ENCODE measurements at places on chromosomes 5 and 9.

- no peak for DNase-seq
These were observed 126.3 kb downstream of the KDM4C start for GRCh38 chr9:6884101-6884500.

GRCh38 chr5:37738057-37738691, 101.7 kb downstream of the GDNF start:
- peak; percentile 81 for DNase-seq

GRCh38 chr5:122195802-122196394, 66.6 kb downstream of the ZNF474 start:
- DNase-seq: peak; percentile 29

DNA sequence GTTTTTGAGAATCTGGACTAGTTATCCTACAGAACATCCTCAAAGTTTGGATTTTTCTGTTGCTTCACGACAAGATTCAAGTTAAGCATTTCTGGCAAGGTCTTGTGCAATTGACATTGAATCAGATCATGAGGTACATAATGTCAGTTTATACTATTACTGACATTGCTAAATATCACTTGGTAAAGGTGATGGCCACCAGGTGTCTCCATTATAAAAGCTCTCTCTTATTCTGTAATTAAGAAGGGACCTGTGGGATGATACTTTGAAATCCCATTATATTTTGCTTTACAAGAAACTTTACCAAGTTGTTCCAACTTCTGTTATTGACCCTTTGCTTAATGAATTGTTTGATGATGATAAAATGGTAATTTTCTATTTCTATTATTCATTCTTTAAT, 131.0 kb upstream of the ASTN2 start:
- DNase-seq: no peak

GRCh38 chr9:93592008-93592642, 15.7 kb downstream of the PHF2 start:
- DNase-seq: no peak

DNA sequence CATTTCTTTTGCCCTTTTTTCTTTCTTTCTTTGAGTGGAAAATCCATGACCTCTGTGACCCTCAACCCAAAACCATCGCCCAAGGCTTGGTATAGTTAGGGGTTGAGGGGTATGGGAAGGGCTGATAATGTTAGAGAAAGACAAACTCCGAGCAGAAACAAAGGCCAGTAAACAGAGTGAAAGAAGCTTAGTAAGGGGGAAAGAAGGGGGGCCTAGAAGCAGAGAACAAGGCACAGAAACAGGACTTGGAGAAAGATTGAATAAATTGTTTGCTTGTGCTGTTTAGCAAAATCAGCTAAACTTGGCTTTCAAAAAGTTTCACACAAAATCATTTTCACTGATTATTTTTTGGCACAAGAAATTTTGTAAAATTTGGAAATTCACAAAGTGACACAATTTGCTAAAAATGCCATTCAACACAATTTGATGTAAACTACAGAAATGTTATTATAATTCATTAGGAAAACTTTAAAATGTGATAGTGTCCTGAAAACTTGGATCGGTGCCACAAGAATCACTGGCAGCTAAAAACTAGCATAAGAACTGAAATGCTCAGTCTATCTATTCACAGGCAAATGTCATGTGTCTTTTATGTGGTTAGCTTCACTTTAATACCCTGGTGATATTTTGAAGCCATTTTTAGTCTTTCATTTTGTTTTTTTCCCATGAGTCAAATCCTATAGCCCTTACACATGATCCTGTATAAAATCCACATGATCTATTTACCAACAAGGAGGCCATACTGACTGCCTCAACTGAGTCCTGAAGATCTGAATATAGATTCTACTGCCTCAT, 276.4 kb downstream of the NR2F1-AS1 start:
- peak; percentile 24 for DNase-seq

GRCh38 chr5:3954199-3954598, 358.6 kb downstream of the IRX1 start:
- DNase-seq: peak; percentile 64

GRCh38 chr9:116580853-116581252, 106.3 kb upstream of the TRIM32 start:
- no peak for DNase-seq

DNA sequence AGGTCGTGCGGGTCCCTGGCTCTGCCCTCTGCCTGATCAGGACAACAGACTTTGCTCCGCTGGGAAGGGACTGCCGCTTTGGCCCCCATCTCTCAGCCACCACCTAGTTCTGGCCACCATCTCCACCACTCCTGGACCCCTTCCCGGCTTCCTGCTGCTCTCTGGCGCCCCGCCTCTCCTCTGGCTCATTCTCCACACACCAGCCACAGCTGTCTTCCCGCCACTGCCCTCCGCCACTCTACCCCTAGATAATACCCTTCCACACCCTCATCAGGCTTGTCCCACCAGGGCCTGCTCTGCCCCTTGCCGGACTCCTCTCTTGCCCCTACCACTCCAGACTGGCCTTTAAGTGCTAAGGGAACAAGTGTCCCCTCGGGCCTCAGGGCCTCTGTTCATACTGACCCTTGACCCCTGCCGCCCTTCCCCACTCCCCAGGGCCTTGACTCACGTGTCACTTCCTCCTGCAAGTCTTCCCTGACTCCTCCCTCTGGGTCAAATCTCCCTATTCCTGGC, 3.0 kb upstream of the CDX1 start:
- no peak for DNase-seq

Measured in OCI-M1 (cell line).